ENCODE measurements at places on chromosomes 13 and 19.

DNA sequence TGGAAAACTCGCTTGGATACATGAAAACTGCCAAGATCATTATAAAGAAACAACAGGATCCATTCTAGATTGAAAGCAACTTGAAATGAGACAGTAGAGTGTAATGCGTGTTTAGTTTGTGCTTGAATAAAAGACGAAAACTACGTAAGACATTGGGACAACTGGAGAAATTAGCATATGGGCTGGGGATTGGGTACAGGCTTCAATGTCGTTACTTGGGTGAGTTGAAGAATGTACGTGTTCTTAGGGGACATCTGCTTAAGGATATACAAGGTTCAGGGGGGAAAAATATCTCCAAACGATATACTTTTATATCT lies 471 bp upstream of the ERVK3-1 start:
- DNase-seq: no peak

- no peak for DNase-seq
These were observed 20.3 kb downstream of the POP4 start for GRCh38 chr19:29626386-29626785.

DNA sequence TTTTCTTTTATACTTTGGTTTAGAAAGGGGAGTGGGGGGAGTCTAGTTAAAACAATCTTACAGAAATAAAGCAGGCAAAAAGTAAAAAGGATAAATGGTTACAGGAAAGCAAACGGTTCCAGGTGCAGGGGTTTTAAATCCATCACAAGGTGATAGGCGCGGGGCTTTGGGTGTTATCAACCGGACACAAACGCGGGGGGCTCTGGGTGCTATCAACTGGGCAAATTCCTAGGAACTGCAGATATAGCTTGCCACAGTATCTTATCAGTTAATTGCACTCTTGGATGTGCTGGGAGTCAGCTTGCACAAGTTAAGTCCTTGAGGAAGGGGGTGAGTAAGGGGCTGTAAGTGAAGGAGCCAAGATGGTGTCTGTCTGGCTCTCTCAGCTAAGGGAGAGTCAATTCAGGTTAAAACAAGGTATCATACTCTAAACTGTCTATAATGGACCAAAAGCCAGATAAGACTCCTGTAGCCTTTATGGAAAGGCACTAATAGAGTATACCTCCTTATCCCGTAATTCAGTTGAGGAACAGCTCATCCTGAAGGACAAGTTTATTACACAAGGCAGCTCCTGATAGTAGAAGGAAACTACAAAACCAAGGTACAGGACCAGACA lies 32.6 kb upstream of the ZSCAN5A start:
- DNase-seq: no peak

- DNase-seq: no peak
These were observed 215.1 kb downstream of the PCDH17 start for GRCh38 chr13:57846600-57847173.

DNA sequence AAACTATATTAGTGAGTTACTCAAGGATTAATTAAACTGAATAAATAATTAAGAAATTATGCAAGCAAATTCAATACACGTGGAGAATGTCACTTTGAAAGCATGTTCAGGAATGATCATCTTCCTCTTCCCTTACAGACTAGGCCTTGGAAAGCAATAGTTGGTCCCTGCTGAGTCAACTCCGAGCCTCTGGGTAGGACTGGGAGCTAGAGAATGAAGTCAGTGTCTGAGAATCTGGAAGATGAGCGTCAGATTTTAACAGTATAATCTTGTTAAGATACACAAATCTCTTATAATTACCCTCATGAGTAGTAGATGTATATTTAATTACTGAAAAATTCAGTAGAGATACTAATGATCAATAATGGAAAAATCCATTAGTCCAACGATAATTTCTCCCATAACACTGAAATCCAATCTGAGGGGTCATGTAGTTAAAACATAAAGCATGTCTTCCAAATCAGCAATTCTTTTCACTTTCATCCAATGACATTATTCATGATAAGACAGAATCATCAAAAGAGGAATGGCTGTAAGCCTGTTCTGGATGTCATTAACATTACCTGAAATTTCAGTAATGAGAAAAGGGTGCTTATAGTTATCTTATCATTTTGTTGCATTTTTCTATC lies 423.0 kb downstream of the DCT start:
- DNase-seq: peak; percentile 18

- no peak for DNase-seq
These were observed 48.7 kb downstream of the CCNE1 start for GRCh38 chr19:29860492-29860891.

DNA sequence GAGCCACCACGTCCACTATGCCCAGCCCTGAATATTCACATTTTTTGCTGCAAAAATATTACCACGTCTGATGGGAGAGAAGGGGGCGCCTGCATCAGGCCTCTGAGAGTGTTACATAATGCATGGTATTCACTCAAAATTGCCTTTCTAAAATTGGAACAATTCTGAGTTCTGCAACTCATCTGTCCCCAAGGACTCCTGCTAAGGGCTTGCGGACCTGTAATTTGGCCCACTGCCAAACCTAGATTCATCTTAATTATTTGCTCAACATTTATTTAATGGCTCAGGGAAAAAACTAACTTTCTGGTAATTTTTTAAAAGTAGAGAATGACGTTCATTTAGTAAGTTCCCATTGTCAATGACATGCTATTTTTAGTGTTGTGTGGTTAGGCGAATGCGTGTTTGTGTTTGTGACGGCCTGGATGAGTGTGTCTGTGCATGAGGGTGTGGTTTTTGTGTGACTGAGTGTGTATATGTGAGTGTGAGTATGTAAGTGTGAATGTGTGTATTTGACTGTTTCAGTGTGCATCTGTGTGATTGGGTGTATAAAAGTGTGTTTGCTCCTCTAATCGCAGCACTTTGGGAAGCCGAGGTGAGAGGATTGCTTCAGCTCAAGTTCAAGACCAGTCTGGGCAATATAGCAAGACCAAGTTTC lies 8.8 kb downstream of the INAFM1 start:
- no peak for DNase-seq

DNA sequence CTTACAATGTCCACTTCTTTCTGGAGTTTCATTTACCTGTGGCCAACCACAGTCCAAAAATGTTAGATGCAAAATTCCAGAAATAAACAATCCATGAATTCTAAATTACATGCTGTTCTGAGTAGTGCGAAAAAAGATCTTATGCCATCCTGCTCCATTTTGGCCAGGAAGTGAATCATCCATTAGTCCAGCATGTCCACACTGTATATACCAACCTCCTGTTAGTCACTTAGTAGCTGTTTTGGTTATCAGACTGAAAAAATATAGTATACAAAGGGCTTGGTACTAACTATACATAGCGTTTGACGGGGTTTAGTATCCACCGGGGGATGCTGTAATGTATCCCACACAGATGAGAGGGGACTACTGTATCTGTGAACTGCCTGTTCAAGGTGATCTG lies 618.0 kb upstream of the ARGLU1 start:
- DNase-seq: no peak

GRCh38 chr13:35631666-35632065 lies 155.2 kb upstream of the MAB21L1 start:
- no peak for DNase-seq

GRCh38 chr13:92251671-92252210 lies 853.3 kb downstream of the GPC5 start:
- DNase-seq: no peak

- DNase-seq: peak; percentile 73
These were observed 174.5 kb downstream of the KCTD12 start for GRCh38 chr13:76711550-76712182.

- no peak for DNase-seq
These were observed 883 bp downstream of the NPHS1 start for GRCh38 chr19:35851213-35852028.

DNA sequence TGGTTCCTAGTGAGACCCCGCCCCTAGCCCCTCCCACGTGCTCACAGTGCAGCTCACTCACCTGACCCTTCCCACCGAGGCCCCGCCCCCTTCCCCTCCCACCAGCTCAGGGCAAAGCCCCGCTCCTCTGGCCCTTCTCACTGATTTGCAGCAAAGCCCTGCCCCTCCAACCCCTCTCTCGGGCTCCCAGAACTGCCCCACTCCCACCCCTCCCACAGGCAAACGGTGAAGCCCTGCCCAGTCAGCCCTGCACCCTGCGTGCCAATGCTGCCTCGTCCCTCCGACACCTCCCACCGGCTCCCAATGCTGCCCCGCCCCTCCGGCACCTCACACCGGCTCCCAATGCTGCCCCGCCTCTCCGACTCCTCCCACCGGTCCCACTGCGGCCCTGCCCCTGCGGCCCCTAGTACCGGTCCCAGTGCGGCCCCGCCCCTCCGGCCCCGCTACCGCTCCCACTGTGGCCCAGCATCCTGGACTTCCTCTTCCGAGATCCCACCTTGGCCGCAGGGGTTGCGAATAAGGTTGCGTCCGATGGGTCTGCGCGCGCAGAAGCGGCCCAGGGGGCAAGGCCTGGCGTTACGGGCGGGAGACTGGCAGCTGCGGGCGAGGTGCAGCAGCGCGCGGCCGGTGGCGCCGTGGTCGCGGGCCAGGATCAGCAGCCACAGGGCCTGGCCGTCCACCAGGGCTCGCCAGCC lies 834 bp downstream of the FBXO27 start:
- peak; percentile 74 for DNase-seq

- no peak for DNase-seq
These were observed 213.9 kb upstream of the SLITRK1 start for GRCh38 chr13:84096216-84096615.

DNA sequence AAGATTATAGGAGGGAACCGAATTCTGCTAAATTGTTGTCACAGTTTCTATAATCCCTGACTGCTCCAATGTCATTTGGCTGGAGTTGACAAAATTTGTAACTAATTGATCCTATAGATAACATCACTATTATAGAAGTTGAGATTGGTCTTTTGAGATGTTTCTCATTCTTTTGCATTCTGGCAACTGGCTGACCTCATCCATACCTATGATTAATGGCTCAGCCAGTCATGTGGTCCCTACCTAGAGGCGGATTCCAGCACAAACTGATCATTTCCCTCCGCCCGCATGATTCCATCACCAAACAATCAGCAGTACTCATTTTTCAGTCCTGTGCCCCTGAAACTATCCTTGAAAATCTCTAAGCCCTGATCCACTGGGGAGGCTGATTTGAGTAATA lies 4.2 kb downstream of the PSG2 start:
- DNase-seq: peak; percentile 59

- DNase-seq: no peak
These were observed 291.8 kb downstream of the TSHZ3 start for GRCh38 chr19:31057476-31057875.

GRCh38 chr13:99655351-99656091 lies 154.2 kb downstream of the TM9SF2 start:
- peak; percentile 20 for DNase-seq

- peak; percentile 59 for DNase-seq
These were observed 27.0 kb upstream of the METTL21C start for GRCh38 chr13:102721800-102722231.

- DNase-seq: no peak
These were observed 390.9 kb upstream of the SGCG start for GRCh38 chr13:22789916-22790315.

DNA sequence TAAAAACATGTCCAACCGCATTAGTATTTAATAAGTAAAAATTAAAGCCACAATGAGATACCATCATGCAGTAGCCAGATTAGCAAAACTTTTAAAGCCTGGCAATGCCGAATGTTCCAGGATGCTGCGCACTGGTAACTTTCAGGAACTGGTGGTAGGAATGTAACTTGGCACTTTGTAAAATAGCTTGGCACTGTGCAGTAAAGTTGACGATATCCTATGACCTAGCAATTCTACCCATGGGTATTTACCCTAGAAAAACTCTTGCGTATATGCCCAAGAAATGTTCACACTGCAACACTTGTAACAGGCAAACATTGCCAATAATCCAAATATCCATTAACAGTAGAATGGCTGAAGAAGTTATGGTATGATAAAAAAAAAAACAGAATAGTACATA lies 97.7 kb downstream of the SPACA7 start:
- DNase-seq: no peak

GRCh38 chr19:18869781-18870530 lies 26.0 kb downstream of the CERS1 start:
- no peak for DNase-seq

GRCh38 chr19:30666301-30666803 lies 294.2 kb downstream of the ZNF536 start:
- peak; percentile 75 for DNase-seq

DNA sequence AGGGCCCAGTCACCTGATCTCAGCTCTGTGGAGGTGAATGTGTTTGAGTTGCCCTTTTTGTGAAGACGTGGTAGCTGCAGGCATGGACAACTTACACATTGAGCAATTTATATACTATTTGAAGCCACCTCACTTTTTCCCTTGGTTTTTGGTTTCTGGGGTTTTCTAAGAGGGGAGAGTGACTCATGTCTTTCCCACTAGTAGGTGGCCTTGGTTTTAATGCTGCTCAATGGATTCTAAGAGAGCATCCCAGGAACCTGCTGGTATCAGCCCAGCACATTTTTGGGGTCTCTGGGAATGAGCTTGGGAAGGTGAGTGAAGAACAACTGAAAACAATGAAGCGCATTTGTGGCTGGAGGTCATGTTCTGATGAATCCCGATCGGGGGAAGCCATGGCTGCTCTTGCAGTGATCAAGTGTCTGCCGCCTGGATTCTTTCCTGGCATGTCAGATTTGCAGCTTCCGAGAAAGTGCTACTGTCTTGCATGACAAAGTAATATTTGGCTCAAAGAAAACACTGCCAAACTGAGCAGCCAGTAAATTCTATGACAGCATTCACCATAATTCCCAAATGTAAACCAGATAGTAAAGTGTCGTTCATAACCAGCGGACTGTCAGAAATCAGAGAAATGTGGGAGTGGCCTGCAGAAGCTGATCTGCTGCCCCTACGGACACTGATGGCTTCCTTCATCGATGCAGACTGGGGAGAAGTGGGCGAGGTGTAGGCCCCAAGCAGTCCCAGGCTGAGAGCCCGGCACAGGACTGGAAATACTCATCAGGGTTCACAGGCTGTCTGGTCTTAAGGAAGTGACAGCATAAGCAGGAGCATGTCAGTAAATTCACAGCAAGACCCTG lies 98.7 kb downstream of the COL4A2 start:
- DNase-seq: peak; percentile 62

GRCh38 chr19:5957170-5957569 lies 20.8 kb downstream of the RANBP3 start:
- DNase-seq: no peak

DNA sequence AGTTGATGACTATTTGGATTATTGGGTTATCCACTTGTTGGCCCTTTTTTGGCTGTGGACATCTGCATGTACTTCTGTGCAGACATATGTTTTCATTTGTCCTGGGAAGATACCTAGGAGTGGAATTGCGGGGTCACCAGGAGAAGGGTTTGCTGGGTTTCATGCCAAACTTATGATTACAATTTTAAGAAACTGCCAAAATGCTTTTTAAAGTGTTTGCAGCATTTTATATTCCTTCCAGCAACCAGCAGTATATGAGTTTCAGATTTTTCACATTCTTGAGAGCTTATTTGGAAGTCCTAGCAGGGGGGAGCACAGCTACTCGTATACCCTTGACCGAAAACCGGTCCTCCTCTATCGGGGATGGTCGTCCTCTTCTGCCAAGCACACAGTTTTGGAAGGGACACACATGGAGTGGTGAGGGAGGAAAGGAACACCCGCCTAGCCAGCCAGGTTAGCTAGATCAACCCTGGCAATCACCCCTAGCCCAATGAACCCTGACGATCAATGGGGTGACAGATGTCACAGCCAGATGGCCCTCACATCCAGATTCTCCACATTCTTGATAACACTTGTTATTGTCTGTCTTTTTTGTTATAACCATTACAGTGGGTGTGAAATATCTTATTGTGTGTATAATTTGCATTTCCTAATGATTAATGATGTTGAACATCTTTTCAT lies 26.7 kb upstream of the RNF113B start:
- peak; percentile 61 for DNase-seq
